ENCODE measurements at places on chromosomes 3 and 15. TPM values are rescaled to one million over a fixed set of nuclear protein-coding genes. Genes with fewer than 3 reads are reported as not detected.

- no peak overlapping the region for H3K4me3 ChIP-seq
- no peaks in the 10 kb centered on the region for H3K36me3 ChIP-seq
- peaks cover 25% of the 10 kb centered on the region for H3K4me1 ChIP-seq
- no peak for DNase-seq
- no peak overlapping the region for H3K27ac ChIP-seq
- H3K27me3 ChIP-seq: peaks cover 8% of the 10 kb centered on the region
These were observed 17.6 kb upstream of the ISLR start for GRCh38 chr15:74155766-74156417.

DNA sequence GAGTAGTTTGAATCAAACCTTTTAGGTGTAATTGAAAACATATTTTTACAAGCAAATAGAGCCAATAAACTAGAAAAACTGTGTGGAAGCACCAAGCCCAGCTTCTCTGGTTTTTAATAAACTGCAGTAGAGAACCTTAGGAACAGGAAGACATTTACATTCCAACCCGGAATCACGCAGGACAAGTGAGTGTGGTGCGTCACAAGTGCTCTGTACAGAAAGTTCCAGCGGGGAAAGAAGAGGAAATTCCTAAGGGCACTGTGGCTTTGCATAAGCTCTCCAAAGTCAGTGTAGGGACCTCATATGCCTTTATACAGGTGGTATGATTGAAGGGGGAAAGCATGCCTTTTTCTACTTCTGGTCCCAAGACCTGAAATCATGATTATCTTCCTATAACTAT lies 21.6 kb downstream of the COL8A1 start:
- H3K4me1 ChIP-seq: no peaks in the 10 kb centered on the region
- no peak overlapping the region for H3K27ac ChIP-seq
- H3K36me3 ChIP-seq: no peaks in the 10 kb centered on the region
- no peak for DNase-seq

DNA sequence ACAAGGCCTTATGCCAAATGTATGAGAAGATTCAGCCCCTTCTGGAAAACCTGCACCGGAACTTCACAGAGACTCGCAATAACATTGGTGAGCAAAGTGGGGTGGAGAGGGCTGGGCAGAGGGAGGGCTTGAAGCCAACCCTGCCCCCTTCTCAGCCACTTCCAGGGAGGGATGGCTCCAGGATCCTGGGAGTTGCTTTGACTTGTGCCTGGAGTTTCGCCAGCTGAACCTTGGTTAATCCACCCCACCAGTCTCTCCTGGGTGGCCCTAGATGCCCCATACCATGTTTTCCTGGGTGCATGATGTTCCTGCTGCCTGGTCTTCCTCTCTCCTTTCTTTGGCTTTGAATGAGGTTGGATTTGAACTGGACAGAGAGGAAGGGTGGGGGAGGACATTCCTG lies 10.8 kb downstream of the TBC1D21 start:
- no peak overlapping the region for H3K4me3 ChIP-seq
- H3K36me3 ChIP-seq: no peaks in the 10 kb centered on the region
- H3K4me1 ChIP-seq: no peaks in the 10 kb centered on the region

GRCh38 chr3:107663266-107663665 lies 140.5 kb downstream of the BBX start:
- peaks cover 11% of the 10 kb centered on the region for H3K4me1 ChIP-seq
- no peak overlapping the region for H3K27ac ChIP-seq
- no peak overlapping the region for H3K4me3 ChIP-seq
- H3K27me3 ChIP-seq: no peaks in the 10 kb centered on the region
- no peaks in the 10 kb centered on the region for H3K36me3 ChIP-seq

DNA sequence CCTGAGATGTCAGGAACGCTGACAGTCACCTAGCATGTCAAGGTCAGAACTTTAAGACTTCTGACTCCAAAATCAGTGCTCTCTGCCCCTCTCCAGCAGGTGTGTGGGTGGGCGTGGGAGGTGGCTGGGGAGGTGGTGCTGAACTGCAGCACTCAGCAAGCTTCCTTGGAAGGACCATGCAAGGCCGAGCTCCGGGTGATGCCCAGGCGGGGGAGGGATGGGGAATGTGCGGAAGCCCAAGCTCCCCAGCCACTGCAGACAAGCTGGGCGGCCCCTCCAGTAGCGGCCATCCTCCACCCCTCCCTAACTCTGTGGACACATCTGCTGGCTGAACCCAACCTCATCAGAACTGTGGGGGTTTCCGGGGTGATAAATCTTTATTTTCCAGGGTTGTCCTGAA lies 296.6 kb downstream of the TLE3 start:
- H3K27ac ChIP-seq: no peak overlapping the region
- no peak for DNase-seq
- H3K4me3 ChIP-seq: no peak overlapping the region
- peaks cover 5% of the 10 kb centered on the region for H3K4me1 ChIP-seq
- peaks cover 4% of the 10 kb centered on the region for H3K27me3 ChIP-seq

The SNX33 gene
- 0.55 TPM for total RNA-seq

DNA sequence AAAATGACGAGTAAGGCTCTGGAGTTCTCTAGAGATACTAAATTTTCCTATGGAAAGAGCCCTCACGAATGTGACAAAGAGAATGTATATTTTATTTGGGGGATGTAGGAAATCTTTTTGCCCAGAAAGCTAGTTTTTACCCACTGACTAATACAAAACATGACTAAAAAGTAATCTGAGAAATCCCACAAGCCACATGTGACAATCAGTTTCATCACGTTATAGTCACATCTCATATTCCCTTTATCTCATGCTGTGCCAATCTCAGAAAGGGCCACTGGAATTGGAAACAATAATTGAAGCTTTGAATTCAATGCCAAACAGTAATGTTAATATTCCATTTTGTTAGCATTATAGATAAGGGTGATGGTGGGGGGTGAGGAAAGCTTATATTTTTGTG lies 509.0 kb upstream of the GOLIM4 start:
- no peaks in the 10 kb centered on the region for H3K4me1 ChIP-seq
- H3K4me3 ChIP-seq: no peak overlapping the region
- no peaks in the 10 kb centered on the region for H3K27me3 ChIP-seq
- no peak overlapping the region for H3K27ac ChIP-seq
- H3K36me3 ChIP-seq: no peaks in the 10 kb centered on the region
- no peak for DNase-seq

DNA sequence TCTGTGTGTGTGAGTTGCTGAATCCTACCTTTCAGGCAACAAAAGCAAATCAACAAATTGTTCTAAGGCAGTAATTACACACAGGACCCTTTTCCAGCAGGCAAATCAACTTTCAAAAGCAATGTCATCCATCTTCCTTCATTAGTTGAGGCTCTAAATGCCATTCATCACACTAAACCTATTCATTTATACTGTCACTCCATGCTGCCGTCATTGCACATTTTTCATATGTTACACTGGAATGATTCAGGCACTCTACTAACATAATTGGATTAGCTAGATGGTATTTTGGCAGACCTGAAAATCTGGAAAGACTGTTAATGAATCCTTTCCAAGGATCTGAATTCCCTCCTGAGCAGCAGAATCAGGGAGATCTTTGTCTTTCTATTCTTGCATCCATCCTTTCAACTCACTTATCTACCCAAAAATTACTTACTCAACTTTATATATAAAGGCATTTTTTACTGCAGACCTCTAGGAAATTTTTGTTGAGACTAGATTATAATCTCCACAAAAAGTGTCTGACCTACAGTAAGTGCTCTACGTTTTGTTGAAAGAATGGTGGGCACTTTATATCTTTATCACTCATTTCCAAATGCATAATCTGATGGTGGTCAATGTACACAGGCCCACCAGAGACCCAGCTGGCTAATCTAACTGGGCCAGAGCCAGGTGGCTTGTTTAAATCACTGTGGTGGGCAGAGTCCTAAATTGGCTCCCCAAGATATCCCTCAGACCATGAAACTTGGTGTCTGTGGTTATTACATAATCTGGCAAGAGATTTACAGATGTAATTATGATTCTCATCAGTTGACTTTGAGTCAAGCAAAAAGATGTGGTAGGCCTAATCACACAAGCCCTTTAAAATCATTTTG lies 25.0 kb downstream of the MIX23 start:
- peaks cover 9% of the 10 kb centered on the region for H3K4me1 ChIP-seq
- H3K27me3 ChIP-seq: no peaks in the 10 kb centered on the region
- no peak for DNase-seq
- H3K27ac ChIP-seq: no peak overlapping the region

The MORF4L1 gene
- 243 TPM for total RNA-seq

The DAPK2 gene
- 1.3 TPM for total RNA-seq

The NPAP1 gene
- total RNA-seq: not detected

DNA sequence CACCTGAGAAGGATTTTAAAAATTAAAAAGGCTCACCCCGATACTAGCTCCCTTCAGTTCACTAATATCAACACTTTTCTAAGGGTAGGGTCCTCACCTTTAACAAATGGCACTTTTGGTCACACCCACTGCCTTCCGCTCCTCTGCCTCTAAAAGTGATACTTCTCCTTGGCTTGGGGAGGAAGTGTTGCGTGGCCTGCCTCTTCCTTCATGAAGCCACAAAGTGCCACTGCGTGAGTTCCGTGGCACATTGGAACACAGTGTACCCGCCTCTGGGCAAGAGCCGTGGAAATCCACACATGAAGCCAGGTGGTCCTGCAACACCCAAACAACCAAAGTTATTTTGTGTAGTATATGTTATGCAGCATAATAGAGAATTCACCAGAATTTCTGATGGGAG lies 3.9 kb downstream of the B4GALT4 start:
- H3K36me3 ChIP-seq: peaks cover 50% of the 10 kb centered on the region
- no peaks in the 10 kb centered on the region for H3K27me3 ChIP-seq
- no peak for DNase-seq
- peaks cover 65% of the 10 kb centered on the region for H3K4me1 ChIP-seq

DNA sequence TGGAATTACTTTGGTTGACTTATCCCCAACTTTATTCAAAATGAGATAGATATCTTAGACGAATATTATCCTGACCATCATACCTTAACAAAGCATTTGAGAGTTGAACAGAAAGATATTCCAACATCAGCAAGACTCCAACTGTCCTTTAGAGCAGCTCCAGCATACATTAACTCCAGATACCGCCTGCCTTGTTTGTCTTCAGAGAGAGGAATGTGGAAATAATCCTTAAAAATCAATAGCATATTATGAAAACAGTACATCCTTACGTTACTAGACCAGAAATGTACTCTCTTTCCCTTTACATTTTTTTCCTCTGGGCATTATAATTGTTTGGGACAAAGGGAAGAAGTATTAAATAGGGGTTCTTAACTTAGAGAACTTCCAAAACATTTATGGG lies 1.7 kb downstream of the ANKUB1 start:
- no peak overlapping the region for H3K27ac ChIP-seq
- no peaks in the 10 kb centered on the region for H3K4me1 ChIP-seq
- DNase-seq: no peak
- peaks cover 13% of the 10 kb centered on the region for H3K27me3 ChIP-seq
- H3K36me3 ChIP-seq: no peaks in the 10 kb centered on the region

The MAGEL2 gene
- not detected for total RNA-seq

DNA sequence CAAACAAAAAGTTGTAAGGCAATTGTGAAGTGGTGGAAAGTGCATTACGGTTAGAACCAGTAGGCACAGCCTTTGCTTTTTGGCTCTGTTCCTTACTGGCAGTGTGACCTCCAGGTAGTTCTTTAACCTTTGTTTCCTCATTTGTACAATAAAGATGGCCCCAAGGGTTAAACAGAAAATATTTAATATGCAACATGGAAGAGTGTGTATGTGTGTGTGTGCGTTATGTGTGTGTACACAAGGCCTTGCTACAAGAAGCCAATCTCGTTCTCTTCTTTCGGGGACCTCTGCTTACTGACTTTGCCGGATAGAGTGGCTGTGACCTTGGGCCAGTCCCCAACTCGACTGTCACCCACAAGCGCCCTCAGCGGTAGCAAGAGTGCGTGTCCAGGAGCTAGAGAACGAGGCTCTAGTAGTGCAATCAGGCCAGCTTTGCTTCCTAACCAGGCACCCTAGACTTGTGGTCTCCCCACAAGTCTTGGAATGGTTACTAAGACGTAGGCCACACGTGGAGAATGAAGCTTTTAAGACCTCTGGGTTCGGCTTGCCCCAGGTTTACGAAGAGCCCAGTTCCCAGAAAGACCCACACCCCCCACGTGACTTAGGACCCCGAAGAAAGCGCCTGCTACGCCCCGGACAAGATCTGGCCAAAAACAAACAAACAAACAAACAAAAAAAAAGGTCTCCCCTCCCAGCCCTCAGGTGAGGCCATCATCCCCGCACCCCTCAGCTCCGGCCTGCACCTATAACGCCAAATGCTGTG lies 593 bp downstream of the CIAO2A start:
- peak; percentile 58 for DNase-seq
- peak overlapping the region; percentile 100 for H3K27ac ChIP-seq
- H3K4me3 ChIP-seq: peak overlapping the region; percentile 99
- no peaks in the 10 kb centered on the region for H3K27me3 ChIP-seq
- peaks cover 71% of the 10 kb centered on the region for H3K4me1 ChIP-seq

GRCh38 chr15:25188051-25188450 lies 233.3 kb downstream of the SNRPN start:
- no peaks in the 10 kb centered on the region for H3K4me1 ChIP-seq
- no peaks in the 10 kb centered on the region for H3K36me3 ChIP-seq
- H3K27me3 ChIP-seq: no peaks in the 10 kb centered on the region
- no peak overlapping the region for H3K27ac ChIP-seq

DNA sequence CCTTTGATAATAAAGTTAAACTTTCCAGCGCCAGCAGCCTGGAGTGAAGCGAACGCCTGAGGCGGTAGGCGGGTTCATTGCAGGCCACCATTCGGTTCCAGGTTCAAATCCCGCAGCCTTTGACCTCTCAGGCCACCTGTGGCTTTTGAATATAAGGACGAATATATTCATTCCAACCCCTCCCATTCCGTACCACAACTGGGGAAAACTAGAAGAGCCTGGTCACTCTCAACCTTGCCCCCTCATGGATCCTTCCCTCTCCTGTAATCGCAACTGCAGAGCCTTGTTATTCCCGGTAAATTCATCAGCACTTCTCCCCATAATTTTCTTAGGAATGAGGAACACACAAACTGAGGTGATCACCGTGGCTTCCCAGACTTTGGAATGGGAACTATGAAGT lies 35.2 kb downstream of the ZIC4 start:
- H3K27me3 ChIP-seq: peaks cover 56% of the 10 kb centered on the region
- H3K36me3 ChIP-seq: no peaks in the 10 kb centered on the region
- H3K4me1 ChIP-seq: no peaks in the 10 kb centered on the region
- H3K27ac ChIP-seq: no peak overlapping the region
- H3K4me3 ChIP-seq: no peak overlapping the region

All from activated CD8-positive, alpha-beta T cell treated with anti-CD3 and anti-CD28 coated beads, Interleukin-2, amount 10 ng/mL, durations not matched to agents 7 days and 5 days (primary cell).